GM04503 (cell line): ENCODE measurements at places on chromosomes 1 and 21.

DNA sequence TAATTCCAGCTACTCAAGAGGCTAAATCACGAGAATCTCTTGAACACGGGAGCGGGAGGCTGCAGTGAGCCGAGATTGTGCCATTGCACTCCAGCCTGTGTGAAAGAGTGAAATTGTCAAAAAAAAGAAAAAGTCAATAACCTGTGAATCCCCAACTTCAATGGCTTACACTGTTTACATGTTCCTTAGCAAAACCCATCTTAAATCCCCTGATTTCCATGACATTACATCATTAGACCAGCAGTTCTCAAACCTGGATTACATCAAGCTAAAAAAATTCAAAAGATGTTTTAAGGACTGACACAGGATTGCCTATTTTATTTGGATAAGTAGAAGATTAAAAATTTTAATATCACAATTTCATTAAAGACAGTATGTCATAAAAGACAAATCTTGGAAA lies 12.4 kb downstream of the GPBP1L1 start:
- DNase-seq, result no peak

GRCh38 chr1:234897754-234898454 lies 230.7 kb downstream of the TOMM20 start:
- no peak for DNase-seq

DNA sequence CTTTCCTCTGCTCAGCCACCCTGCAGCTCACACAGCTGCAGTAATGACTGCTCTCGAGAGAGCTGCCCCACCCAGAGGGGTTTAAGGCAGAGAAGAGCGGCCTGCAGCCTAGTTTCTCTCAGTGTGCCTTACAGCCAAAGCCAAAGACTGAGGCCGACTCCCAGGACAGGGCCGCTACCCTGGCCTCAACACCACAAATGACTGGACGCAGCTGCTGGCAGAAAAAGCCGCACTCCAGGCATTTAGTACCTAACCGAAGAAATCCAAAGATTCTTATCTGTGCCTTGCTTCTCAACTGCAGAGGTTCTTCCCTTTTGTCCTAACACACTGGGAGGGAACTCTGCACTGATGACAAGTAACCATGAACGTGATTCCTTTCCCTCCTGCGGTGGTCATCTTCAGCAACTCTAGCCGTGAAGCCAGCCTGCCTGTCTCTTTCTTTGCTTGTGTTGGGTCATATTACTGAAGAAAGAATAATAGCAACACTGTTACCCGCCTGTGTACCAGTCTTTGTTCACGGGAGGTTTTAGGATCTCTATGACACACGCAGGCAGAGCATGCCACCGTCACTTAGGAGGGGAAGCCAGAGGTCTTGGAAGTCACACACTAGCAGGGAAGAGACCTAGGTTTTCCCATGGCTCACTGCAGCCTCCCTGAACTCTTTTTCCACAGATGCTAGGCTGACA lies 202.7 kb downstream of the RHOU start:
- DNase-seq, result no peak

GRCh38 chr1:53160924-53161378 lies 18.5 kb upstream of the SLC1A7 start:
- DNase-seq, result no peak

GRCh38 chr1:208537198-208537597 lies 293.0 kb upstream of the PLXNA2 start:
- DNase-seq, result no peak

DNA sequence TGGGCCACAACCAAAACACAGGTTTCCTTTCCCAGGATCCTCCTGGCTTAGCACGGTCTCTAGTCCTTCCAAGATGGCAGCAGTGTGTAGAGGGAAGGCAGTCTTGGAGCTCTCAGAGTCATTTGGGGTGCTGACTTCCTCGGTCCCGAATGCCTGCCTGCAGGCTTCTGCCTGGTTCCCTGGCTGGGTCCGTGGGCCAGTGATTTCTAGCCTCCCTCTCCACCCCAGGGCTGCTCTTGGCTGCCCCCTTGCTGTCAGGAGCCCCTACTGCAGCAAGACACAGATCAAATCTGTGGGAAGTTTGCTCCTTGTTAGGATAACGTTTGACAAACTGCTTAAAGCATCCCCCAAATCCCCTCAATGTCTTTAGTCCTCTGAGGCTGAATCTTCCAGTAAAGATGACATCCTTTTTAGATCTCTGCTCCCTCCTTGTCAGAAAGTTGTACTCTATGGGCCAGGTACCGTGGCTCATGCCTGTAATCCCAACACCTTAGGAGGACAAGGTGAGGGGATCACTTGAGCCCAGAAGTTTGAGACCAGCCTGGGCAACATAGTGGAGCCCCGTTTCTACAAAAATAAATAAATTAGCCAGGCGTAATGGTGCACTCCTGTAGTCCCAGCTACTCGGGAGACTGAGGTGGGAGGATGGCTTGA lies 272.5 kb downstream of the RRAGC start:
- no peak for DNase-seq

- no peak for DNase-seq
Measured at GRCh38 chr1:31567956-31568570, 8.3 kb upstream of the TINAGL1 start.

DNA sequence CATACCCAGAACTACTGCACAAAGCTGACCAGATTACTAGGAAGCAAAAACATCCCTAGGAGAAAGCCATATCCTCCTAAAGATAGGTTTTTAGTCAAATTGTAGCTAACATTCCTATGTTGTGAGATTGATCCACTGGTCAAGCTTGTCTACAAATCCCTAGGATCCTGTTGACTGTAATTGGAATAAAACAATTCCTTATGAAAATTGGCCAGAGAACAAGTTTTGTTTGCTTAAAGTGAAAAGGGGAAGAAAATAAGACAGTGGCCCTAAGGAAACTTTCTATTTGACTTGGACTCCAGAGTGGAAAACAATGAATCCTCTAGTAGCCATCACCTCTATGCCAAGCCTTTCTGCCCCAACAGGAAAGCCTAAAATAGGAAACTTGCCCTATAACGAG lies 645.2 kb upstream of the USP24 start:
- DNase-seq, result no peak

- no peak for DNase-seq
Measured at GRCh38 chr1:29465755-29466154, 229.4 kb downstream of the PTPRU start.

DNA sequence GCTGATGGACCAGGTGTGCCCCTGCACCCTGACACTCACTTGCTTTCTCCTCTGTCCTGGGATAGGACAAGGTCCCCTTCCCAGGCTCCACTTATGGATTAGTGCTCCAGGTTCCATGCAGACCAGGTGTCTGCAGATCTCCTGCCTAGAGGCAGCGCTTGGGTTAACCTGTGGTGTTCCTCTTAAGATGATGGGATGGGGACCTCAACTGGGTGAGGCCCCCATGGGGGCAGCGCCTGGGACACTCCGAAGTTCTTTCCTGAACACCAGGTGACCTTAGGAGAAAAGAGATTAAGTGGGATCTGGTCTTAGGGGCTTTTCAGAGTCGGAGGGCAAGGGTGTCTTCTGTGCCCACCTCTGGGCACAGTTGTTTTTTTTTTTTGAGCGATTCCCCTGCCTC lies 21.2 kb downstream of the TNNT2 start:
- no peak for DNase-seq

DNA sequence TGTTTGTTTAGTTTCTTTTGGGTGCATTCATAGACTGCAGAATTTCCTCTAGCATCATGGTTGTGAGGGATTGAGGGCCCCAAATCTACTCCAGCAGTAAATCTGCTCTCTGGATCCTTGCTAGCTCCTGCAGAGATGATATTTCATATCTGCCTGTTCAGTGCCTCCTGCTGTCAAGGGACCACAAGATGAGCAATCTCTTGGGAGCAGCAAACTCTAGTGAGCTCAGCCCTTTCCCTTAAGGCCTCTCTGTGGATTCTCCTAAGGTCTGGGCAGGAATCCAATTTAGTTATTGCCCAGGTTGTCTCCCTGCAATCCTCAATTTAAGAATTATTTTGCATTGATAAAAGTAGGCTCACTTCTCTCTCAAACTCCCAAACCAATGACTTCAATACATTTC lies 76.9 kb downstream of the RGS18 start:
- no peak for DNase-seq

GRCh38 chr1:220776720-220777326 lies 9.9 kb upstream of the MTARC1 start:
- no peak for DNase-seq

DNA sequence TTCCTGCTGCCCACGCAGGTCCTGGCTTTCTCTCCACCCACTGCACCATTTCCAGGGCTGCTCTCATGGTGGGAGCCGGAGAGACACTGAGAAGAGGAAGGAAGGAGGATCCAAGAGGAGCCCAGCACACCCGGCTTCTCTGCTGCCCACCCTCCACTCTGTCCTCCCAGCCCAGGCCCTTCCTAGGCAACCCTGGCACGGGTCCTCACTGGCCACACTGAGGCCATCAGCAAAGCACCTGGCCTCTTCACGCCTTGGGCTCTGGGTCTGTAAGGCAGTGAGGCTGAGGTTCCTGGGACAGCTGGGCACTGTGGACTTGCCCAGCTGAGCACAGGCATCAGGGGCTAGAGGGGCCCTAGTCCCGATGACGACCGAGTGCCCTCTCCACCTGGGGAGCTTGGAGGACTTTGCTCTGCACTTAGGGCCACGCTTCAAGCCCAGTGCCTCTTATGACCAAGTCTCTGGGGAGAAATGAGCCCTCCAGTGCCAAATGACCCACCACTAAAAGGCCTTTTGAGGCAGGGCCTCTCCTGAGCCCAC lies 43.1 kb downstream of the PDE9A start:
- no peak for DNase-seq

GRCh38 chr1:39990428-39990827 lies 35.5 kb downstream of the MFSD2A start:
- DNase-seq, result no peak

DNA sequence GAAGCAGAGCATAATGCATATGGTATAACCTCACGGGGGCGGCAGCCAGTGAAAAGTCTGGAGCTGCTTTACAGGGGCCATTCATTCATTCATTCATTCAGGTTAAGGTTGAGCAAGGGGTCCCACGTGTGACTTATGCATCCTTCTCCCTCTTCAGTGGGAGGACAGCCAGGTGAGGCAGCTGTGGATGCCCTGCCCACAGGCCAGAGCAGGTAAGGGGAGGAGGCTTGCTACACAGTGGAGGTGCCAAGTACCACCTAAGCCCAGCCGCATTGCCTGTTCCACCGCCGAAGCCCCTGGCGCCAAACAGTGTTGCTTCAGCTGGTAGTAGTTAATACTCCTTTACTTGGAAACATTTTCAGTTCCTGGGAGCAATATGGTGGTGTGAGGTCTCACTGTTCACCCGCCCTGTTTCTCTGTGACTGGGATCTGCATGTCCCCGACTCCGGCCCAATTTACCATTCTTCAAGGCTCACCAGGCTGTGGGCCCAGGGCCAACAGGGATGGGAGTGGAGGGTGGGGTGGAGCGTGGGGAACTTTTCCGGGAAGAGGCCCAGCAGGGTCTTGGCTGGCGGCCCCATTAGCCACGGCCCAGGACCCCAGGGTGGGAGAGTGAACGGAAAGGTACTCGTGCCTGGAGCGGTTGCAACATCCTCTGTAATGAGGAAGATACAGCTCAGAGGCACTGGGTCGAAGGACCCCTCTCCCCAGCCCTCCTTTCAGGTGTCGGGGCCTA lies 722 bp upstream of the PODN start:
- DNase-seq, result no peak

GRCh38 chr1:170284951-170285350 lies 139.2 kb downstream of the NTMT2 start:
- DNase-seq, result no peak

DNA sequence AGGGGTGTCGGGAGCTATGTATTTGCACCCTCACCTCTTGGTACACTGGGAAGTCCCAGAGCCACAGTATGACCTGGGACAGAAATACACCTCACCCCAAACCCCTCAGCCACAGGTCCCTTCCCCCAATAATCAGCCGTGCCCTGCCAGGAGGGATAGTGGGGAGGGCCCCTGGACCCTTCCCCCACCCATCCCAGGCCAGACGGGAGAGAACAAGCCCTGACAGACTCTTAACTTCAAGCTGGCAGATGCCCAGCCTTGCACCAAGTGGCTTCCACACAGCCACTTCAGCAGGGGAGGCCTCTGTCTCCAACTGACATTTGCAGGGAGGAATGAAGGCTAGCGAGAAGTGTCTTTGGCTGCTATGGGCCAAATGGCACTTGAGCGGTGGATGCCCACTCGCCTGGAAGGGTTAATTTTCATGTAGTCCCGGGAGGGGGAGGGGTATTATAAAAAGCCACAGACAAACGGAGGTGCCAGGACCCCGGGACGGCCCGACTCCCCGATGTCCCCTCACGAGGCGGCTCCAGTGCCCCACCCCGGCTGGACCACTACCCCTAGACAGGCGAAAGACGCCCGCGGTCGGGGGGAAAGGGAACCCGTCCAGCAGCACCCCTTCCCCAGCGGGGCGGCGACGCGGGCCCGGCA lies 495 bp downstream of the SYNC start:
- no peak for DNase-seq

DNA sequence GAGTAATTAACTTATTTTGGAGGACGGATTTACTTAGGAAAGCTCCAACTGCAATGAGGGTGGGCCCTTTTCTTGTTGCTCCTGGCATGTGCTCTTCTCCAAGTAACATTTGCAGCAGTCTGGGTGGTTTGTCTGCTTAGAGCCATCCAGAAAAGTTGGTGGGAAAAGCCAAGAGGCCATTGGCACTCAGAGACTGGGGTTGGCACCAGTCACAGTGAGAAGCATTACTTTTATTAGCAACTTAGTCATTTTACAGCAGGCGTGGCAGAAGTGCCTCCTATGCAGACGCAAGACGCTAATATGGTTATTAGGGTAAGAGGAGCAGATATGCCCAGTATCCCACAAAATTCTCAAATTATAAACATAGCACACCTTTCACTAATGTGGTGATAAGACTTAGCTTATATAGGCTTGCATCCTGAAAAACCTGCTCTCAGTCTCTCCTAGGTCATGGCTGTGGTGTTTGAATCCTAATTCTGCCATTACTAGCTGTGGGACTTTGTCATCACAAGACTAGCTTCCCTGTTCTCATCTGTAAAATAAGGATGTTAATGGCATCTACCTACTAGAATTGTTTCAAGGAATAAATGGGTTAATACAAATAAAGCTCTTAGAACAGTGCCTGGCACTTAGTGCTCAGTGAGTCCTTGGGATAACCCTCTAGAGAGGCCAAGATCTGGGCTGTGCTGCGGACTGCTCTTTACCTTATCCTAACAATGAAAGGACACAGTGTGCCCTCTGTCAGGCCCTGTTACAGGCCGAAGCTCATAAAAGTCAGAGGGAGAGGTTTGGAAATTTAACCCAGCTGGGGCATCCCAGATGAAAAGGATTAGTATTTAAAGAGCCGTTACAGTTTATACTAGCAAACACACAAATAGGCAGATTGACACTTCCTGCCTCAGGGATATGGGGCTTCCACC lies 154.6 kb downstream of the ROR1 start:
- no peak for DNase-seq

- DNase-seq, result no peak
Measured at GRCh38 chr1:204684206-204684570, 1.4 kb downstream of the LRRN2 start.

DNA sequence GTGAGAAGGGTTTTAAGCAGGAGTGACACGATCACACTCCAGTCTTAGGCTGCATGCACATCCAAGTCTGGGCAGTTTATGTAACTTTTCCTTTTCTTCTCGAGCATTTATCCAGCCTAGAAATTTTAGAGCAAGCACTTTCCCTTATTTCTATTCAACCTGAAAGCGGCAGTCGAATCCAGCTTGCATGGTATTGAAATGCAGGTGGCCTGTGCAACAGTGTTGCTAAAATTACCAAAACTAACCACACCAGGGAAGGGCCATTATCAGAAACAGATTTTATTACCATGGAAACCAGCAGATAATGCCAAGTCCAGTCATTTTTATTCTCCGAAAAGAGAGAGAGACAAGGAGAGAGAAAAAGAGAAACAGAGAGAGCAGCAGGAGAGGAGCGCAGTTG lies 179.9 kb upstream of the ZC3H12A start:
- DNase-seq, result no peak

- no peak for DNase-seq
Measured at GRCh38 chr1:244968881-244969280, 104.5 kb upstream of the HNRNPU start.
